ENCODE measurements at places on chromosomes 4 and X.

DNA sequence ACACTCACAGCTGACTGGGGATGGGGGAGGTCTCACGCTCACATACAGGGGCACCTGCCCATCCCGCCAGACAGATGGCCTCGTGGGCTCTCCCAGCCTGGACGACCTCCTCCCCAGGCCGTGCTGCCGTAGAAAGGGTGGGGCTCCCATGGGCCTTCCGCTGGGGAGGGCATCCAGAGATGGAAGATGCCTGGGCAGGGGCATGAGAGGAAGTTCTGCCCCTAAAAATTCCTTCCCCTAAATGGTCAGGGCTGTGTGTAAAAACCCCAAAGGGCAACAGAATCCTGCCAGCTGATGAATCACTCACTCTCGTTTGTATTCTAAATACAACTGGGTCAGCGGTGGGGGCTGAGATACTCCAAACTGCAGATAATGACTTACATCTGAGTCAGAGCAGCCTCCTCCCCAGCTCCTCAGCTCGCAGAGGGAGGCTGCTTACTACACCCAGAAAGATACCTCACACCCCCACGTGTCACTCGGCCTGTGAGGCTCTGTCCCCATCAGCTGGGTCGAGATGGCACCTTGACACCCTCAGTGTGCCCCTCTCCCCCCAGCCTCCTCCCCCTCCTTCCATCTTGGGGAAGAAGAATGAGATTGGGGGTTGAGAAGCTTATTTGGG lies 10.1 kb downstream of the WDR1 start:
- DNase-seq = no peak

DNA sequence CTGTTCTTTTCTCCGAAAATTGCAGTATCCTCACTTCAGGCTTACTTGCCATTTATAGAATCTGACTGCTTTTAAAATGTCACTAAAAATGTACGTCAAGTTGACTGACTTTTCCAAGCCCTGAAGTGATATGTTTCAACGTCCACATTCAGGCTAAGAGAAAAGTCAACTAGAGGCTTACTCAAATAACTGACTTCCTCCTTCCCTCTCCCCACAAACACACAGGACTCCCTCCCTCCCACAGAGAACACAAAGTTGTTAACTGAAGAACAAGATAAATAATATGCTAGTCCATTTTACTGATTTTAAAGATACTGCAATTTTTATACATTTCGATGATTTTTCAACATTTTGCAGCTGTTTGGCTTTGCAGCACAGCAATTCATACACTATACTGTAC lies 13.8 kb upstream of the CDKL2 start:
- DNase-seq = no peak

GRCh38 chrX:102860235-102860634 lies 76.8 kb upstream of the RAB40AL start:
- DNase-seq = no peak

GRCh38 chrX:132631579-132632232 lies 142.9 kb upstream of the MBNL3 start:
- DNase-seq = no peak

- no peak for DNase-seq
Observed at GRCh38 chrX:23201706-23202105, 132.9 kb upstream of the PTCHD1 start.

DNA sequence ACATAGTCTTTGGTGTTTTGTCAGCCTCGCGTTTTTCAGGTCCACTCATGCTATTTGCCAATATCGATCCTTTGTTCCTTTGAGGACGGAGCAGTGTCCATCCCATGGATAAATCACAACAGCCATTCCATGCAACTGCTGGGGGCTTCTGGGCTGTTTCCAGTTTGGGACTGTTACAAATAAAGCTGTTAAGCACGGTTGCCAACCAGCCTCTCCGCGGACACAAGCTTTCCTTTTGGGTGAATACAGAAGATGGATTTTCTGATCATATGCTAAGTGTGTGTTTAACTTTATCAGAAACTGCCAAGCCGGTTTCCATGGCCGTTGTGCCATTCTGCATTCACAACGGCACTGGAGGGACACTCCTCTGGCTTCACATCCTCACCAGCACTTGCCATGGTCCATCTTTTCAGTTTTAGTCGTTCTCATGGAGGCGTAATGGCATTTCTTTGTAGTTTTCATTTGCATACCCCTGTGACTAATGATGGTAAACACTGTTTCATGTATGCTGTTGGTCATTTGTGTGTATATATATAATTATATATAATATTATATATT lies 67.8 kb downstream of the ABLIM2 start:
- no peak for DNase-seq

GRCh38 chrX:41759817-41760216 lies 35.8 kb downstream of the GPR82 start:
- no peak for DNase-seq

DNA sequence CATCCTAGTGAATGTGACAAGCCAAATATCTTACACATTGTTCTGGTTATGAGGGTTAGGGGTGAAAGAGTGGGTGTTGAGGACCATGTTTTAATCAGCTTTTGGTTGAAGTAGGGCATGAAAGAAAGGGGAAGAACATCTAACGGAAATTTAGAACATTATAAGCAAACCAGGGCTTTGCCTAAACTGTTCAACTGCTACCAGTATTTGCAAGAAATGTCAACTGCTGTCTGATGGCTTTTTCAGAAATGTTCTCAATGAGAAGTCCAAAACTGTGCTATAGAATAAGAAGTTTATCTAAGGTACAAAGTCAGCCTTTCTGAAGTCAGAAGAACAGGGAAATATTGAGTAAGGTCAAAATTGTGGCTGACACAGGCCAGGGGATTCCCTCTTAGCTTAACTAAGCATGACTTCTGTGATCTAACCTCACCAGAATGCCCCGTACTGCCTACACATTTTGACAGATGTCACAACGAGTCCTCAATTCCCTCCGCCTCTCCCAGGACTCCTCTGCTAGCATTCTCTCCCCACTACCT lies 67.1 kb downstream of the DTHD1 start:
- no peak for DNase-seq

DNA sequence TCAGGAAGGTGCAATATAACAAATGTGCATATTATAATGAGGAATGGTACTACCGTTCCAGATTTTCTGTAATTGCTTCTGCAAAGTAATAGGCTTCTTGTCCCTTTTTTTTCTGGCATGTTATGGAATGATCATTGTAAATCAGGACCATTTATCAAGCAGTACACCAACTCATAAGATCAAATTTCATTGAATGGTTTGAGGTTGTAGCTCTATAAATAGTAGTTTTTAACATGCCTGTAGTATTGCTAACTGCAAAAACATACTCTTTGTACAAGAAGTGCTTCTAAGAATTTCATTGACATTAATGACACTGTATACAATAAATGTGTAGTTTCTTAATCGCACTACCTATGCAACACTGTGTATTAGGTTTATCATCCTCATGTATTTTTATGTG lies 12.6 kb downstream of the IBSP start:
- DNase-seq = no peak

GRCh38 chr4:98470831-98471230 lies 187.6 kb downstream of the TSPAN5 start:
- DNase-seq = no peak

GRCh38 chr4:20773144-20773997 lies 73.1 kb downstream of the PACRGL start:
- peak; percentile 88 for DNase-seq

GRCh38 chrX:33195698-33196097 lies 15.7 kb downstream of the DMD start:
- DNase-seq = no peak

- DNase-seq = peak; percentile 68
Observed at GRCh38 chrX:18899796-18900380, 84.0 kb downstream of the PHKA2 start.

GRCh38 chrX:44167116-44167515 lies 176.4 kb downstream of the EFHC2 start:
- DNase-seq = no peak

DNA sequence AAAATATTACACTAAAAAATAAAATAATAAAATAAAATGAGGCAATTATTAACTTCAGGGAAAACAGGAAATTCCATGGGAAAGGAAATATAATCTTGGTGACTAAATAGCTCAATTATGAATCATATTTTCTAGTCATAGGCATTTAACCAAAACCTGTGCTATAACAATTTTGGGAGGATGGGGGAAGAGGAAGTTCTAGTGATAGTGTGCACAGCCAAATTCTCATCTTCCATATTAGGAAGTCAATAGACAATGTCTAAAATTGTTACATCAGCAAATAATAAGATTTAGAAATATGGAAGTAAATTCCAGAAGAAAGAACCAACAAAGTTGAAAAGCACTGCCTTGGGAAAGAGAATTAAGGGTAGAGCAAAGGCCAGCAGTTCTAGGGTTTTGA lies 2.8 kb downstream of the AWAT2 start:
- no peak for DNase-seq

- DNase-seq = no peak
Observed at GRCh38 chr4:185987961-185988627, 80.9 kb upstream of the TLR3 start.

GRCh38 chr4:28548594-28548993 lies 1688.0 kb downstream of the STIM2 start:
- peak; percentile 55 for DNase-seq

- DNase-seq = no peak
Observed at GRCh38 chr4:13219971-13220370, 264.2 kb downstream of the RAB28 start.

GRCh38 chr4:135277068-135277979 lies 1075.7 kb upstream of the PABPC4L start:
- DNase-seq = no peak

- no peak for DNase-seq
Observed at GRCh38 chr4:4687935-4688727, 146.3 kb upstream of the STX18 start.

DNA sequence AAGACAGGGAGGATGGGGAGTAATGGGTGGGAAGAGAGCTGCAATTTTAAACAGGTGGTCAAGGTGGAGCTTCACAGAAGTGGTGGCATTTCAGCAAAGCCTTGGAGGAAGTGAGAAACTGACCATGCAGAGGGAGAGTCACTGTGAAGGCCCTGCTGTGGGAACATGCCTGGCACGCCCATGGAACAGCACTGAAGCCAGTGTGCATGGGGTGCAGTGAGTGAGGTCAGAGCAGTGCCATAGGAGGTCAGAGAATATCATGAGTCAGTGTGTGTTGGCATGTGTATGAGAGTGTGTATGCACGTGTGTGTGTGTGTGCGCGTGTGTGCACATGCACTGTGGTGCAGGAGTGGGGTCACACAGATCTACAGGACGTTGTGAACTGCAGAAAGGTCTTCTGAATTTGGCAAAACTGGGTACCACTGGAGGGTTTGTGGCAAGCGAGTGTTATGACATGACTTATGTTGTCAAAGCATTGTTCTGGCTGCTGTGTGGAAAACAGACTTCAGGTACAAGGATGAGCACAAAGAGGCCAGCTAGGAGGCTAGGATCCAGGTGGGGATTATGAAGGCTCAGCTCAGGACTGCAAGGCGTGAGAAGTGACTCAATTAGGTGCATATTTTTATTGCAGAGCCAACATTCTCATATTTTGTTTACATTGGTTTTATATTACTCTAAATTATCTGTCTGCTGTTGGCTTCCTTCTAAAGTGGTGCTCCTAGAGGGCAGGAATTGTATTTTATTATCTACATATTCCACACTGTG lies 34.0 kb downstream of the ZNF827 start:
- DNase-seq = no peak

DNA sequence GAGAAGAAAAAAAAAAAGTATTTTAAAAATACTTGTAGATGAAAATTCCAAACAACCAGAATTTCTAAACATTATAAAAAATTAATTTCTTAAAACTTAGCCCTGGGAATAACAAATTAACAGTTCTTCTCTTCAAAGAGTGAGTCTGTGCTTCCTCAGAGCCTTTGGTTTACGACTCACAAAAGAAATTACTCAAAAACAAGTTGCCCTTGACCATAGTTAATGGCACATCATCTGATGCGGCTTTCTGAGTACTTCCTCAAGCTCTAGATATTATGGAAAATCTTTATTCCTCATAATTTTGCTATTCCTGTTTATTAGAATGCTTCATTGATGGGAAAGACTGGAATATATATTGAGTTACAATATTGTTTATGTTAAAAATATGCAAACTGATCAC lies 23.7 kb downstream of the TAPT1 start:
- DNase-seq = no peak

GRCh38 chrX:77264490-77264889 lies 182.7 kb upstream of the FGF16 start:
- no peak for DNase-seq

DNA sequence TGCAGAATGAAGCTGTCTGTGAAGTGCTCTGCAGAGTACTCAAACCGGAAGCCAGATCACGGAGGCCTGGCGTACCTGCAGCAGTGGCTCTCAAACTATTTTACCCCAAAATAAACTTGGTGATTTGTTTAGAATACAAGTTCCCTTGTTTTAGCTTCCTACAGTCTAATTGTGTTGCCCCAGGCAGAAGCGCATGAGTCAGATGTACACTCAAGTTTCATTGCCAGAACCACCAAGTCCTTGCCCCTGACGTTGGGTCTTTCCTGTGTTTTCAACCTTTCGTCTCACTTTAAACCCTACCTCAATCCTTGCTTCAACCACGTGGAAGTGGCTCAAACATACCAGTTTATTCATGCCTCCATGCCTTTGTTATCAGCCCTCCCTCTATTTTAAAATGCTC lies 66.2 kb upstream of the SLC7A11 start:
- DNase-seq = no peak

- DNase-seq = no peak
Observed at GRCh38 chr4:174422893-174423256, 99.4 kb downstream of the HPGD start.

DNA sequence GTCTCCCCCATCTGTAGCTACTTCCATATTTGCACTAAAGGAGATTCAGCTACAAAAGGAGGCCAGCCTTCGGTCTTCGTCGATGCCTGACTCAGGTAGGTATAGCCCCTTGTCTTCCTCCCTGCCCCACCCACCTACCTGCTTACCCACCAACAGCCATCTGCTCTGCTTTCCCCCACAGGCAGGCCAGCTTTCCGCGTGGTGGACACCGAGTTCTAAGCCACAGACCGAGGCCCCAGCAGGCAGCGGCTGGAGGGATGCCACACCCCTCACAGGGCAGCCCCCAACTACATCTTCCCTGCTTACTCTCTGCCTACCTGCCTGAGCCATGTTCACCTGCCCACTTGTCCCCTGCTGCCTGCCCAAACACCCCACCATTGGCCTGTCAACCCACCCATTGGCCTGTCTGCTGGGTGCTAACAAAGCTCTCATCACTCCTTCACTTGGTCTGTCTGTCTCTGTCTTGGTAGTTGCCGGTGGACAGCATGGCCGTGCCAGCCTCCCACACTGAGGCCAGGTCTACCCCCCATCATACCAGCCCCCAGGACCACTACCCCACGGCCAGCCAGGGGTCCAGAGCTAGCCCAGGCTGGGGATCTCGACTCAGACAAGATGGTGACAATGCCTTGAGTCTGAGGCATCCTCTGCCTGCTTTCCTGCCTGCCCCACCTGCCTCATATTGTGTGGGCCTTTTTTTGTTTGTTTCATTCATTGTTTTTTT lies 4.1 kb upstream of the USP11 start:
- no peak for DNase-seq

Measured in endodermal cell (in vitro differentiated cells).